H7 (cell line): ENCODE measurements at places on chromosomes 4 and X. TPM values are rescaled to one million over a fixed set of nuclear protein-coding genes. Genes with fewer than 3 reads are reported as not detected.

- no peak for DNase-seq
Measured at GRCh38 chr4:4994312-4995097, 24.8 kb downstream of the CYTL1 start.

DNA sequence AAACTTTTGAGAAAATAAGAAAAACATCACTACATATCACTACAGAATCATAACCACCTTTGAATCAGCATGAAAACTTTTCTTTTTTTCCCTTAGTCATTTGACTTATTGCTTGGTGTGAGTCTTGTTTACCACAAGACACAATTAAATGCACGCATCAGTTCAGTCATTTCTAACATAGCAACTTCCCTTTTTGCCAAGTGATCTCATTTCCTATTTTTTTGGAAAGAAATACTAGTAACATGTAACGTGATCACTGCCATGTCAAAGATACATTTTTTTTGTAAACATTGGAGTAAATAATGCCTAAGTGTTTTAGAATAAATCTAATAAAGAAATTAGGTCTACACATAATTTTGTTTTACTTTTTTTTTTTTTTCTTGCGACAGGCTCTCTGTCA, 5.1 kb upstream of the CXCL8 start:
- no peak for DNase-seq

GRCh38 chr4:80049402-80049801, 23.6 kb downstream of the ANTXR2 start:
- DNase-seq = no peak

GRCh38 chrX:43898406-43899035, 16.3 kb upstream of the MAOB start:
- DNase-seq = no peak

- no peak for DNase-seq
Measured at GRCh38 chr4:40197879-40198689, 1.3 kb downstream of the RHOH start.

DNA sequence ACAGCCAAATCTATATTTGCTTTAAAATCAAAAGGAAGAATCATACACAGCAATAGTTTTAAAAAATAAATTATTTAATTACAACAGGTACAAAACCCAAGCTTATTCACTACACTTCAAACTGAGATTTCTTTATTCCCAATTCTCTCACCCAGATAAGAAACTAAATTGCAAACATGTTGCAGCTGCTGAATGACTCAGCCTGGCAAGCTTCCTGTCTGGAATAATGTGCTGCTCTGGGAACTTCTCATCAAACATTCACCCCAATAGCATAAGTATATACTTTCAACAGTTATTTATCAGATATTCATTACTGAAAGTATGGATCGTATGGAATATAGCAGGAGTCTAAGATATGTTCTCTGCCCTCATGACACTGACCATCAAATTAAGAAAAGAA, 43.0 kb upstream of the GABRA2 start:
- no peak for DNase-seq

- no peak for DNase-seq
Measured at GRCh38 chr4:47736146-47736545, 101.7 kb downstream of the CORIN start.

- DNase-seq = no peak
Measured at GRCh38 chr4:3518941-3519340, 13.3 kb downstream of the LRPAP1 start.

- peak; percentile 89 for DNase-seq
Measured at GRCh38 chrX:153885968-153886903, at the start of gene L1CAM. TSS of gene L1CAM (minus strand) at chrX:153886173. CDS start at chrX:153875836, 10,337 bp downstream.

DNA sequence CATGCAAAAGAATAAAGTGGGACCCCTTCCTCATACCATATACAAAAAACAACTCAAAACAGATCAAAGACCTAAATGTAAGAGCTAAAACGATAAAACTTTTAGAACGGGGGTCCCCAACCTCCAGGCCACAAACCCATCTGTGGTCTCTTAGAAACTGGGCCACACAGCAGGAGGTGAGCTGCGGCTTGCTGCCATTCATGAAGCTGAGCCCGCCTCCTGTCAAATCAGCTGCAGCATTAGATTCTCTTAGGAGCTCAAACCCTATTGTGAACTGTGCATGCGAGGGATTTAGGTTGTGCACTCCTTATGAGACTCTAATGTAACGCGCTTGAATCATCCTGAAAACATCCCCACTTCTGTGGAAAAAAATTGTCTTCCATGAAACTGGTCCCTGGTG, 7.0 kb upstream of the GATA1 start:
- DNase-seq = no peak

GRCh38 chr4:75065909-75066308, 133.0 kb downstream of the PARM1 start:
- DNase-seq = no peak

- peak; percentile 53 for DNase-seq
Measured at GRCh38 chr4:8910100-8910821, 38.6 kb upstream of the HMX1 start.

Gene PPEF2
- not detected in 2 replicates for total RNA-seq

DNA sequence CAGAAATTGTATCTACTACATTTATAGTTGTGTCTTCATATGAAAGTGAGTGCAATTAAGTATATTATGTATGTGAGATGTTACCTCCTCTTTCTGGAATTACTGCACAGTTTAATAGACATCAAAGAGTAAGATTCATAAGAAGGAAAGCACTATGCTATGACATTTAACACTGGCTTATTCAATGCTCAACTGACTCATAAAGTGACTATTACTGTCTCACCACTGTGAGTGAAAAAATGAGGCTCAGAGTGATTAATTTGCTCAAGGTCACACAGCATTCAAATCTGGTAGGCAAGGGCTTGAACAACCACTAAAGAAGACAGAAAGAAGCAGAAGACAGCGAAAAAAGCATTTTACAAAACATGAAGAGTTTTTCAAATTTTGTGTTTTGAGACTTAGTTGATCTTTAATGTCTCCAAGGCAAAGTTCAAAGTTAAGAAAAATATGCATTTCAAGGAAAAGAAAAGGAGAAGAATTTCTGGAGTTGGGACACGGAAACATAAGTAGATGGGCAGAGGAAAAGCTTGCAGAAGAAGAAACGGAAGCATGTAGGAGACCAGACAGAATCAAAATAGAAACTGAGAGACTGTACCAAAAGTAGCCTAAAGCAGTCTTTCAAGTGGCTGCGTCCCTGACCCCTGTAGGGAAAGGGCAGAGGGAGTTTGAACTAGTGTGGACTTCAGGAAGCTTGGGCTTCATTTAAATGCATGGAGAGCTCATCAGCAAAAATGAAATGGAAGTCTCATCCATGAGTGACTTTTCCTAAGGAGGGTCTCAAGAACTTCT, 66.3 kb downstream of the KCNIP4 start:
- DNase-seq = no peak

Gene IL13RA2
- not detected in 2 replicates for total RNA-seq

- peak; percentile 19 for DNase-seq
Measured at GRCh38 chr4:145887241-145887991, 51.2 kb downstream of the ZNF827 start.

Gene SPACA5
- not detected in 2 replicates for total RNA-seq

- no peak for DNase-seq
Measured at GRCh38 chrX:23901060-23901459, 6.7 kb downstream of the APOO start.

DNA sequence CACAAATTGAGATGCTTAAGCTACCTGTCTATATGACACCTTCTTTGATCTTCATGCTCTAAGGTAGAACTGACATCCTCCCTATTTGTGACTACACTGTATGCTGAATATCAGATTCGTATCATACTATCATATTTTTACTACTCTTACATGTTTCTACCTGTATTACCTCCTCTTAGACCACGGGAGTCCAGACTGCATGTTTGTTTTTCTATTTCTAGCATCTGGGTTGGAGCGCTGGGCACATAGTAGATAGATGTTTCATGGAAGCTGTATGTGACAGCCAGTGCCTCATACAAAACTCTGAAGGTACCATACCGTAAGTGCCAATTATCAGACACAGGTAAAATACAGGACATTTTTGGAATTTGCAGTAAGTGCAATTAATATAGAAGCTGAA, 47.6 kb downstream of the ATP10D start:
- DNase-seq = no peak

- no peak for DNase-seq
Measured at GRCh38 chr4:153131596-153131995, 72.6 kb upstream of the TRIM2 start.

DNA sequence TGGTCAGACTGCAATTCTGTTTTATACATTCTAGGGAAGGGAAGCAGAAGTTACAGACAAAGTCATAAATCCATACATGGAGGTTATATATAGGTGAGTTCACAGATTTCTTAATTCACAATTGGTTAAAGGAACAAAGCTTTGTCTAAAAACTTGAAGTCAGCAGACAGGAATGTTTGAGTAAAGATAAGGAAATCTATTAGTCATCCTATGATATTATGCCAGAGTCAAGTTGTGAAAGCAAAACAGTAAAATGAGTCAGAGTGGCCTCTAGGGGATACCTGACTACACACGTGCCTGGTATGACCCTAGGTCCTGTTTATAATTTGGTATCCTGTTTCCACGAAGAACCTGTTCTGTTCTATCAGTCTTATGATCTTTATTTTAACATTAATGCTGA, 31.5 kb downstream of the ACTRT1 start:
- DNase-seq = no peak

- DNase-seq = no peak
Measured at GRCh38 chr4:54929459-54929858, 195.9 kb downstream of the KDR start.

Gene RHOH
- total RNA-seq = 1.4 and 2.1 TPM in 2 replicates

DNA sequence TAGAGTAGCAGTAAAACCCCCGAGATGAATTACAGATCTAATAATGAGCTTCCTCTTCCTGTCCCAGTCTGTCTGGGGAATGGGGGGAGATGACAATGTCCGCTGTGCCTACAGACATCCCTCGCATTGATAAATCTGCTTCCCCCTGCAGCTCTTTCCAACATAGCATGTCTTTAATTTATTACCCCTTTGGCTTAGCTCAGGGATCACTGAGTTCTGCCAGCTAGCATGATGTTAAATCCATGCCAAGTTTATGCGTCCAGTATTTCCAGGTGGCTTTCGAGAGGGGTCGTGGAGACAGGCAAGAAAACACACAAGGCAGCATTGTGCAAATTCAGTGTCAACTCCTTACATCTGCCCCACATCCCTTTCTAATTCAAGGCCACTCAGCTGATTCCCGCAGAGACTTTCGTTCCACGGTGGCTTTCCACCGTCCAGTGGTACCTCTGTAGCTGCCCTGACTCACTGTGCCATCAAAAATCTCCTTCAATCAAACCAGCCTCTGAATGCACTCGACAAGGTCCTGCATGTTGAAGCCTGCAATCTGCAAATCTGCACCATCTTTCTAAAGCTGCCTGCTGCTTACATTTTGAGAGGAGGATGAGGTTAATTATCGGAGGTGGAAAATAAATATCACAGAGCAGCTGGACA, 75.1 kb downstream of the MXRA5 start:
- DNase-seq = no peak

Gene TMEM184C
- 24.9 and 34.3 TPM in 2 replicates for total RNA-seq

Gene FGD1
- 22.4 and 22.9 TPM in 2 replicates for total RNA-seq

Gene ACE2
- total RNA-seq = 0.44 and 0.45 TPM in 2 replicates

DNA sequence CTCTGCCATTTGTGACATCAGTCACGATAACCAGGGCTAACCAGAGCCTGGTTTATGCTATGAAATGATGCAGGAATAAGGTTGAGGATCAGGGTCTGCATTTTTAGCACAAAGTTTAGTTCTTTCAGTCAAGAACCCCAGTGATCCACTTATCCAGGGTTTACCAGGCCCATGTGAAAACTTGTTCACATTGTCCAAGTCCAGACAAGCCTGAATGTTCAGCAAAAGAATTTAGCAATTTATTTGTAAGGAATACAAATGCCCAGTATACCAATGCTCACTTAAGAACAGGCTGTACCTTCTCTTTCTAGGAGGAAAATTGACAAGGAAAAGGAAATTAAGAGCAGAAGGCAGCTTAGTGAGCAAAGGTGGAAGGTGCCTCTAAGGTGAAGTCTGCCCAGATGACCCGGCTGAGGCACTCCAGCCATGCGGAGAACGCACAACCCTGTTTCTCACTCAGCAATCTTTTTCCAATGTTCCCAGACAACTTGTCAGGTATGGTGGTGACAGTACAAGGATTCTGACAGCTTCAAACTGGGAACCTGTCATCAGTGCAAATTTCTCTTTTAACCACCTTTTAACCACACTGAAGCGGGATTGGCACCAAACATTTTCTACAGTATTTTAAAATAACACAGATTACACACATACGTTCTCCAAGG, 54.0 kb downstream of the TBC1D9 start:
- DNase-seq = no peak

GRCh38 chr4:95850161-95850560, 10.3 kb downstream of the PDHA2 start:
- no peak for DNase-seq

DNA sequence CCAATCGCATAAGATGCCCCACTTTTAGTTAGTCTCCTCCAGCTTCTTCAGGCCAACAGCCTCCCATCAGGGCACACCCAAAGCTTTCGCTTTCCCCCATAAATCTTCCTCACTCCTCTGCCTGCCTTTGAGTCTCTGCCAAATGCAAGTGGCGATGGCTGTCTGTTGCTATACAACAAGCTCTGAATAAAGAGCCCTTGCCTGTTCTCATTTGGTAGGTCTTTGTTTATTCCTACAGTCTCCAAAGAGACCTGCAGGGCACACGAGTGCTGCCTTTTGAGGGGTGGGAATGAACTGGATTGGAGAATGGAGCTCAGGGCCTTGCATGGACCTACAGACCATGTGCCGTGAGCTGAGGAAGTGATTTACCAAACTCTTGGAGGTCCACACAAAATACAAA, 52.2 kb upstream of the SOD3 start:
- no peak for DNase-seq

- no peak for DNase-seq
Measured at GRCh38 chr4:170124406-170124805, 34.6 kb upstream of the AADAT start.

Gene PRDM8
- total RNA-seq = 0.07 TPM in 1 of 2 replicates, not detected in the other

- DNase-seq = no peak
Measured at GRCh38 chr4:83266689-83267088, 17.9 kb downstream of the COQ2 start.

Gene RAB9B
- 0.30 and 0.48 TPM in 2 replicates for total RNA-seq
